Keratinocyte (primary cell): ENCODE measurements at places on chromosomes 2 and 18.

DNA sequence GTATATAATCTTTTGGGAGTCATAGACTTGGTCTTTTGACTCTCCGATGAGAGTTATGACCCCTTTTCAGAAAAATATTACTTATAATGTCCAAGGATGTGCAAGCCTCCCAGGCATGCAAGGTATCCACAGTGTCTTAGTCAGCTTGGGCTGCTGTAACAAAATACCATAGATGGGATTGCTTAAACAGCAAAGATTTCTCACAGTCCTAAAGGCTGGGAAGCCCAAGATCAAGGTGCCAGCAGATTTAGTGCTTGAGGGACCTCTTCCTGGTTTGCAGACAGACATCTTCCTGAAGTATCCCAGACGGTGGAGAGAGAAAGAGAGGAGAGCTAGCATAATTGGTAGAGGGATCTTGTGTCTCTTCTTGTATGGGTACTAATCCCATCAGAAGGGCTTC lies 35.6 kb upstream of the FBXO11 start:
- DNase-seq, result no peak

DNA sequence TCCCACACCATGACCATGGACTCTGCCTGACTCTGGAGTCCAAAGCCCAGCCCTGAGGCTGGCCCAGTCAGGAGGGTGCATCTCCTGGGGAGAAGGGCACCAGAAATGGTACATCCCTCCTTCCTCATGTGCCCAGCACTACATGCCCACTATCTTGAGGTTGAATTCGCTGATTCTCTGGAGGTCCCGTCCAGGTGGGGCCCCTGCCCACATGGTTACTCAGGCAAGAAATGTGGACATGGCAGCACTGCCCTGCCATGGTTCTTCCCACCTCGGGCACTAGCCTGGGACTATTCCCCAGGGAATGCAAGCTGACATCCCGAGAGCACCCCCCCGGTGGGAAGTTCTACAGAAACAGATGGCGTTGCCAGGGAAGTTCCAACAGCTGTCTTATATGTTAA lies 15.3 kb upstream of the HES6 start:
- DNase-seq, result no peak

GRCh38 chr2:58939388-58939787 lies 698.3 kb upstream of the FANCL start:
- no peak for DNase-seq

- no peak for DNase-seq
Observed at GRCh38 chr2:154125891-154126290, 254.2 kb downstream of the GALNT13 start.

DNA sequence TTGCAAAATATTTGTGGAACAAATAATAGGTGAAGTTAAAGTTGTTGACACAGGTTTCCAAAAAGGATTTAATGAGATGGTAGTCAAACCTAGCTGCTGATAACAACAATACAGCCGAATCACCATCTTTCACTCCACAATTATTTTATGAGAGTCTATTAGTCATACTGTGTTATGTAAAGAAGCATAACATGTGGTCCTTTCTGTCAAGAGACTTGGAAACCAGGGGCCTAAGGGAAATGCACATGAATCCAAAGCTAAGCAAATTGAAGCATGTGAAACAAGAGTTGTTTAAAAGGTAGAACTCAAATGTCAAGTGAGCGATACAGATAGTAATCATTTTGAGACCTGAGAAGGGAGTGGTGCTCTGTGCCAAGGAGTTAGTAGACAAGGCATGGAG lies 16.0 kb downstream of the CD28 start:
- no peak for DNase-seq

DNA sequence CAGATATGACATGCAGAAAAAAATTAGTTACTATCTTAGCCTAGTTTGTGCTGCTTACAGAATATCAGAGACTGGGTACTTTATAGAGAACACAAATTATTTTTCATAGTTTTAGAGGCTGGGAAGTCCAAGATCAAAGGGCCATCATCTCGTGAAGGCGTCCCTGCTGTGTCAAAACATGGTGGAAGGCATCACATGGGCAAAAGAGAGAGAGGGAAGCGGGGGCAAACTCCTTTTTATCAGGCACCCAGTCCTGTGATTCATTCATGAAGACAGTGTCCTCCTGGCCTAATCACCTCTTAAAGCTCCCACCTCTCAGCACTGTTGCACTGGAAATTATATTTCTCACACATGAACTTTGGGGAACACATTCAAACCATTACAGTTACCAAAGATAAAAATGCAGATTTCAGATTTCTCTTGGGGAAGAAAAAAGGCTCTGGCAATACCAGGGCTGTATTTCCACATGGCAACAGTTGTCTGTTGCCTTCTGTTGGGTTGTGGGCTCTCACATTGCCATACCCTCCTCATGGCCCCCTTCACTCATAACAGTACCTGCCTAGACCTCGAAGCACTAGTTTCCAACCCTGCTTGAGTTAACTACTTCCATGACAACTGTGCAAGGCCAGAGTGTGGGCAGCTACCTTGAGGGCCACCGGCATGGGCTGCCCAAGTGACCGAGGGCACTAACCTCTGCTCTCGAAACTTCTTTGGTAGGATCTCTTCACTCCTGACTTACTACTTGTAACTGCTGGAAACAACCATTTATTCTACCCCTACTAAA lies 2.7 kb upstream of the ACTR3 start:
- no peak for DNase-seq

- no peak for DNase-seq
Observed at GRCh38 chr2:235938611-235939010, 229.6 kb downstream of the GBX2 start.

- DNase-seq, result no peak
Observed at GRCh38 chr18:79692886-79693285, 13.3 kb downstream of the CTDP1 start.

DNA sequence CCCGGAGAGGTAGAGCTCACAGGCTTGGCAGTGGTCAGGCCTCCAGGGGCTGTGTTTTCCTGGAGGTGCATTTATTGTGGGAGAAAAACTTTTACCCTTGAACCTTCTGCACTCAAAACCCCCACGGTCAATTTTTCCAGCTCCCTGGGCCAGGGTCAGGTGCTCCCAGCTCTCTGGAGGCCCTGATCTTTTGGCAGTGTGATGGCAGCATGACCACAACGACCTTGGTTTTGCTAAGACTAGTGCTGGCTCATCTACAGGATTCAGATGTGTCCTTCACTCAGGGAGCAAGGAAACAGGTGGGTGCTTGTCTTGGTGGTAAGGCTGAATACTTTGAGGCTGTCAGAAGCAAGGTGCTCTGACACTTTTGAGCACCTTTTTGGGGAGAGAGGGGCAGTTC lies 92.3 kb downstream of the CCDC93 start:
- no peak for DNase-seq

DNA sequence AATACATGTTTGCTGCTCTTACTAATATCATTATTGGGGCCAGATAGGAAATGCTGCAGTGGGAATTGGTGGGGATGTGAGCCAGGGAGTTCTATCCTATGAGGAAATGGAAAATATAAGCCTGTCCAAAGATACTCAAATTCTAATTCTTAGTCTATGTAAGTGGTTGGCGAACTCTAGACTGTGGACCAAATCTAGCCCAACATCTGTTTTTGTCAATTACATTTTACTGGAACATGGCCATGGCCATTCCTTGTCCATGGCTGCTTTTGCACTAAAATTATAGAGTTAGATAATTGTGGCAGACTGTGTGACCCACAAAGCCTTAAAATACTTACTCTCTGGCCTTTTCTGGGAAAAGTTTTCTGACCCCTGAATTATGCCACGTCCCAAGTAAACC lies 113.3 kb downstream of the MGAT5 start:
- no peak for DNase-seq

DNA sequence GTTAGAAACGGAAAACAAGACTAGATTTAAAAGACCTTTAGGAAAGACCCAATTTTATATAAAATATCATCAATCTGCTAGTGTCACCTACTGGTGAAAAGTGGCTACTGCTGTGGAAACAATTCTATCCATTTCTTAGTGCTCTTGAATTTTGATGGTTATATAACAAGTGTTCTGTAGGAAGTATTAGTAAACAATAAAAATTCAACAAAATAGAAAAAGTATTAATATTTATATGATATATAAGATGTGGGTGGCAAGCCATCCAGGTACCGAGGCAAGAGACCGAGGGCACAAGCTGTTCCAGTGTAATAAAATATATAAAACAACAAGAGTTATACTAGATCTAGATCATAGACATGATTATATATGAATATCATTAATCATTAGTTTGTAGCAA lies 6.2 kb upstream of the TMEM87B start:
- DNase-seq, result no peak

DNA sequence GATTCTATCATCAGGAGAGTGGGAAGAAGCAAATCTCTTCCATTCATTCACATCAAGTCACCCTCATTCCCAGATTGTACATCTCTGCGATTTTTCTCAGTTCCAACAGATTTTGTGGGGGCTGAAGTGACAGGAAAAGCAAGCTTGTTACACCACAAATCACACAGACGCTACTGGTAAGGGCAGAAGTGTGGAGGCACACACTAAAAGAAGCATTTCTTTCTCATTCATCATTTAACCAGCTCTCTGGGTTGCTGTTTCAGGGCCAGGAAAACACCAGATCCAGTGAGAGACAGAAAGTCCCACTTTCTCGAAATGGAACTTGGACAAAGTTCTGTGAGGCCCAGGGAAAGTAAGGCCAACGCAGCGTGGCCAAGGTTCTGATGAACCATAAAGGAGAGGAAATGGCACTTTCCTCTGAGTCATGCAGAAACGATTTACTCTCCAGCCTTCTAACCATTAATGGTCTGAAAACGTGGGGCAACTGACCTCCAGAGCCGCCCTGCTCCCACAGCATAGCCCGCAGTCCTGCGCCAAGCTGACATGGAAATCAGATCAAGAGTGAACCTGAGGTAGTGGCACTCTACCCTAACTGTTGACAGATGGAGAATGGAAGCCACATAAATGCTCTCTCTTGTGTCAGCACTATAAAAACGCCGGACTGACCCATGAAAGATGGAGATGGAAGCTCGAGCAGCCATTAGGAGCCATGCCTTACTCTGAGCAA lies 191.0 kb downstream of the C1D start:
- DNase-seq, result no peak

GRCh38 chr2:20224716-20225293 lies at the start of gene SDC1:
TSS of gene SDC1 (minus strand) at chr2:20225130. CDS start at chr2:20224867, 263 bp downstream.
- DNase-seq, result no peak

GRCh38 chr18:26488417-26489009 lies 59.8 kb downstream of the KCTD1 start:
- DNase-seq, result peak; percentile 53

DNA sequence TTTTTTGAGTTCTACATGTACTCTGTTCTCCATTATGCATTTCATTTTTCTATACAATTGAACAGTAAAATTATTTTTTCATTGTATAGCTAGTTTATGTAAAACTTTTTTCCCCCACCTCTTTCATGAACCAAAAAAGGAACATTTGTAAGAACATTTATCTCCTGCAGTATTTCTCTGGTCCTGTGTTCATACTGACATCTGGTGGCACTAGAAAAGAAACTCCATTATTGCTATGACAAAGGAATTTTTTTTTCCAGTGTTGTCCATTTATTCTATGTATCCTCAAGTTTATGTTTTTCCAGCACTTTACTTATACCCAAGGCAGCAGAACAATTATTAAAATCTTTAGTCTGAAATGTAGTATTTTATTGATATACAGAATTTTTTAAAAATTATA lies 27.4 kb upstream of the CHAC2 start:
- no peak for DNase-seq

GRCh38 chr2:26569216-26570082 lies 71.7 kb downstream of the CIB4 start:
- DNase-seq, result no peak

DNA sequence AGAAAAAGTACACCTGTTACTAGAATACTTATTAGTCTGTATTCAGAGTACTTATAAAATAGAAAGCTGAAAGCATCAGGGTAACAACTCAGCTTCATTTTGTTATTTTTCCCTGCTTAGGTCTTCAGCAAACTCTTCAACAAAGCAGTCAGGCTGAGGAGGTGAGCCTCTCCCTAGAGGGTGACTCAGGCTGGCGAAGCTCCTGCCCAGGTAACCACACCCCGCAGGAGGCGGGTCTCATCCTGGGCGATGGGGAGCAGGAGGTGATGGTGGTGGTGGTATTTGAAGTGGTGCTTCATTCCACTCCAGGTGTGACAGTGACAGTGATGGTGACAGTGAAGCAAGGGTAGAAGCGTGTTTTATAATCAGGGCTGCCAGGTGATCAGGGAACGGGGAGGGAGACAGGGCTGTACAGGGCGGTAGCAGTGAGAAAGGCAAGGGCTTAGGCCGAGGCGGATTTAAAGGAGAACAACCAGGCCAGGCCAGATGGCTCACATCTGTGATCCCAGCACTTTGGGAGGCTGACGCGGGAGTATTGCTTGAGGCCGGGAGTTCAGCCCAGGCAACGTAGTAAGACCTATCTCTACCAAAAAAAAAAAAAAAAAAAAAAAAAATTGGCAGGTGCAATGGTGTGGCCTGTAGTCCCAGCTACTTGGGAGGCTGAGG lies 127.1 kb downstream of the SOCS6 start:
- DNase-seq, result no peak
